NCI-H1092 (cell line): ENCODE measurements at places on chromosomes 6 and 20.

GRCh38 chr20:51460163-51460562 is 82.4 kb downstream of the NFATC2 start:
- DNase-seq: no peak

GRCh38 chr6:10890151-10890550 is 3.3 kb downstream of the SYCP2L start:
- DNase-seq: no peak

GRCh38 chr6:144217264-144217663 is 66.9 kb downstream of the STX11 start:
- DNase-seq: no peak

DNA sequence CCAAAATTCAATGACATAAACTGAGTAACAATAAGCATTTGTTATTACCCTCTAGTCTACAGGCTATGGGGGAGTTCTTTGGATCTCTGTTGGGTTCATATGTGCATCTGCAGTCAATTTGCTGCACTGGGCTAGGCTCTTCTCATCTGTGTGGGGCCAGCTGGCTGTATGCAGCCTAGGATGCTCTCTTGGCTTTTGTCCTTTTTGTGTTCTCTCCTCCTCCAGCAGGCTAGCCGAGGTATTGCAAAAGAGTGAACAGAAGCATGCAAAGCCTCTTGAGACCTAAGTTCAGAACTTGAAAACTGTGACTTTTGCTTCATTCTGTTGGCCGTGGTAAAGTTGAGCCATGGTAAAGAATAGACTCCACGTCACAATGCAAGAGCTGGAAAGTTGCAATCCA is 62.8 kb upstream of the FOXO3 start:
- no peak for DNase-seq

DNA sequence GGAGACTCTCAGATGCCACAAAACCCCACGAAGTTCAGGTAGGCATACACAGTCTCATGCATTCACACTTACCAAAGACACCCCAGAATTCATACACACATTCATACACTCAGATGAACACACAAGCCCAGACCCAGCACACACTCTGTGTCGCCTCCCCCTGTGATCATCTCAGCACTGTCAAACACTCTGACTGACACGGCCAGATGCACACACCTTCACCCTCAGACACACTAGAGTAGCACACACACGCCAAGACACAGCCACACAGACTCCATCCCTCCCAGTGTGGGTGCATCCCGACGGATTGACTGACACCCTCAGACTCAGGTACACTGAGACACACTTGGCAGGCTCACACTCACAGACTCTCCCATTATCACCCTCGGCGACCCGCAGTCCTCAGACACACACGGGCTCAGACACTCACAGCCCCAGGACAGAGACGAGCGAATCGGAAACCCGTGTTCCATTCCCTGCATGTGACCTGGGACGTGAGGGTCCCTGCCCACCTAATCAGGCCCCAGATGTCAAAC is 872 bp upstream of the RIMS4 start:
- no peak for DNase-seq

- DNase-seq: no peak
Measured at GRCh38 chr6:136763716-136764516, 28.4 kb downstream of the MAP3K5 start.

GRCh38 chr6:28209753-28210535 is 15.1 kb upstream of the ZSCAN9 start:
- DNase-seq: no peak

- no peak for DNase-seq
Measured at GRCh38 chr20:47419953-47420514, 63.5 kb upstream of the ZMYND8 start.

- no peak for DNase-seq
Measured at GRCh38 chr6:71486461-71486860, 197.8 kb downstream of the OGFRL1 start.

DNA sequence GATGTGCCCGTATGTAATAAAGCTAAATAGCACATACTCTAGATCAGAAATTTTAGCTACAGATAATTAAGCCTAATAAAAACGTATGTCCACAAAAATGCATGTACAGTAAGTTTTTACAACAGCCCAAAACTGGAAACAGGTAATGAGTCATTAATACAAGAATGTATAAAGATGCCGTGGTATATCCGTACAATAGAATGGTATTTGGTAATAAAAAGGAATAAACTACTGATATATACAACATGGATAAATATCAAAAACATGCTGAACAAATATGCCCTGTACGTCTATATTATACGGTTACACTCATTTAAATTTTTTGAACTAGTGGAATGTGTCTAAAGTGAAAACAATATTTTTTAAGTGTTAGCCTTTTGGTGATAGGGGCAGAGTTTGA is 128.2 kb upstream of the ADGRB3 start:
- DNase-seq: no peak

DNA sequence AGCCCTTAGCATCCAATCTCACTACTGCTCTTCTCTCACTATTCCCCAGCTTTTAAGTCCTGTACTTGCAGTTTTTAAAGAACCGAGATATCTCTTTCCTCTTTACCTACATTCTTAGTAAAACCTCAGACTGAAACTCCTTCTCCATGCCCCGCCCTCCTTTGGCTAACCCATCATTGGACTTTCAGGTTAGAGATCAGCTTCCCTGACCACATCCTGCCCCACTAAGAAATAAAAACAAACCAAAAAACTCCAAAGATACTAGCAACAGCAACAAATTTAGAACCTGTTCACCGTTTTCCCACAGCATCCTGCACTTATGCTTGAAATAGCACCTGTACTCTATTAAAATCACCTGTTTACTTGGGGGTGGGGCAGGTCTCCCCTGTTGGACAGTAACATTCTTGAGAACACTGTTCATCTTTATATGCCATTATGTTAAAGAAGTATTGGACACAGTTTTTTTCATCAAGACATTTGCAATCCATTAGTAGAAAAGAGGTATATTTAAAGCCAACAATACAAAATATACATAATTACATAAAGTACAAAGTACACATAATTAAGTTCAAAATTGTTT is 16.3 kb upstream of the SMAP1 start:
- no peak for DNase-seq
